Ureter (tissue), 1 donor: ENCODE measurements at places on chromosomes 1 and 21.

GRCh38 chr21:46457801-46458314, 833 bp upstream of the DIP2A start:
- DNase-seq = peak; percentile 49

- no peak for DNase-seq
These were observed 611 bp upstream of the PIK3C2B start for GRCh38 chr1:204495078-204495753.

DNA sequence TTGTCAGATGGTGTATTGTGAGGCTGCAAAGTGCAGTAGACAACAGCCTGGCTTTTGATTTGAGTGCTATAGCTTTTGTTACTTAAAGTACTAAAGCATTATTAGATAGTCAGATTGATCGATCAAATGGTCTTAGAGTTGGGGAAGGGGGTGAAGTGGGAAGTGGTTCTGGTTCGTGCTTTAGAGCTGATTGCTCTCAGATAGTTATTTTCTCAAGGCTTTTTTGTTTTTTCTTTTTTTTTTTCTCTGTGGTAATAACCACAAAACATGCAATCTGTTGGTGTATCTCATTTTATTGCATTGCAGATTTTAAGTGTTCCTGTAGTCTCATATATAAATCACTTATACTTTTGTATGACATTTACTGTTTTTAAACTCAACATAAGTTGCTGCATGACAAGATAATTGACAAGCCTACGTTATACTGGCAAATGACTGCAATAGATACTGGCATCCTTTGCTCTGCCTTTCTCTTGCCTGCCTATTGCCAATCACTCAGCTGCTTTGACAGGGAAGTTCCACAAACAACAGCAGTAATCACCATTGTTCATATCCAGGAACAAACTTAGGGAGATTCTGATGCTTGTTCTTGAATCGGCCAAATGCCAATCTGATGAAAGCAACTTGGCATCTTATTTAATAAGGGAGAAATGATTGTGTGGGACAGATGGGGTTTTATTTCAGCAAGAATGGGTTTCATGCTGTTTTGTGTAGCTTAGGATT, 125.0 kb upstream of the B3GALT2 start:
- DNase-seq = no peak

DNA sequence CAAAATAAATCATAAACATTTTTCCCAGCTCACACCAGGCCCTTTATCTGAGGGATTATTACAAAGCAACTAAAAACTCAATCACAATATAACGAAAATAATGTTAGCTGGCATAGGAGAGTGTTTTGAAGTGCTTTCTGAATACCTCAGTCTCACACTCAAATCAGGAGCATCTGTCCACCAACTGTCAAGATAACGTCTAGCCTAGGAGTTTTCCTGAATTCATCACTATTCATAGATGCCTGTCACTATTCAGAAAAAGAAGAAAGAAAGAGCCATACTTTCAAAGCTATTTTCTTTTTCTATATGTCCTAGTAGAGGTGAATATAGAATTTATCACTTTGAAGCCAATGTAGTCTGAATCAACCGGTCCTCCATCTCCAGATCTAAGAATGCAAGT, 127.0 kb downstream of the AKT3 start:
- DNase-seq = no peak

GRCh38 chr1:3170561-3171453, 101.8 kb downstream of the PRDM16 start:
- peak; percentile 82 for DNase-seq

DNA sequence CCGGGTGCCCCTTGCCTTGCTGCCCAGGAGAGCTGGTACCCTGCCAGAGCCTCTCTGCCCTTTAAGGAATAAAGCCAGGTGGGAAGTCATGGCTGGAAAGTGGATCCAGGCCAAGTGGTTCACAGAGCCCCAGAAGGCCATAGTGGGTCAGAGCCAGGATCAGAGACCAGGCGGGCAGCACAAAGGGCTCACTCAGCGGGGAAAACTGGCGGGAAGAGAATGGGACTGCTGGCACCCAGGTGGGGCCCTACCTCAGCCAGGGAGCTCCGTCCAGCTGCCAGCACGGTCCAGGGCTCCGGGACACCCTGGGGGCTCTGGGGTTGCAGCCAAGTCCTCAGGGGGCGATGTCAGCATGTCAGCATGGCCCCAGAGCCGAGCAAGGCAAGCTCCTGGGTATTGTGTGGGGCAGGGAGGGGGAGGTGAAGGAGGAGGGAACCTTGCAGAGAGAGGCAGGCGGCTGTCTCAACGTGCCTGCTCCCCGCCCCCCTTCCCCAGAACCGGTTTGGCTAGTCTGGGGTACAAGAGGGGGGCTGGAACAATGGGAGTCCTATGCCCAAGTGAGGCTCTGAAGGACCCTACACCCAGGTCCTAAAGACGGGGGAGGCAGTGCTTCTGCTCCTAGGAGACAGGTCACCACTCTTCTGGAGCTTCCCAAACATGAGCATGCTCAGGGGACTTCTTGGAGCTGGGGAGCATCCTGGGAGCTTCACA, at the start of gene ARHGEF19:
TSS of gene ARHGEF19 (minus strand) at position 402 of the 711 bp plus-strand sequence. CDS start 3,598 bp downstream, outside the sequence.
- peak; percentile 80 for DNase-seq

GRCh38 chr1:42178249-42178648, 13.7 kb upstream of the GUCA2A start:
- no peak for DNase-seq

- DNase-seq = no peak
These were observed 17.3 kb downstream of the CSTB start for GRCh38 chr21:43758811-43759210.

GRCh38 chr1:211947396-211948295, 87.7 kb downstream of the INTS7 start:
- no peak for DNase-seq

GRCh38 chr1:160428053-160428452, 27.7 kb downstream of the VANGL2 start:
- no peak for DNase-seq
